Activated T-helper 1 cell treated with anti-CD3 and anti-CD28 coated beads, Interleukin-2, amount 50 U/mL, for 16 hours (primary cell): ENCODE measurements at places on chromosomes 4 and X.

DNA sequence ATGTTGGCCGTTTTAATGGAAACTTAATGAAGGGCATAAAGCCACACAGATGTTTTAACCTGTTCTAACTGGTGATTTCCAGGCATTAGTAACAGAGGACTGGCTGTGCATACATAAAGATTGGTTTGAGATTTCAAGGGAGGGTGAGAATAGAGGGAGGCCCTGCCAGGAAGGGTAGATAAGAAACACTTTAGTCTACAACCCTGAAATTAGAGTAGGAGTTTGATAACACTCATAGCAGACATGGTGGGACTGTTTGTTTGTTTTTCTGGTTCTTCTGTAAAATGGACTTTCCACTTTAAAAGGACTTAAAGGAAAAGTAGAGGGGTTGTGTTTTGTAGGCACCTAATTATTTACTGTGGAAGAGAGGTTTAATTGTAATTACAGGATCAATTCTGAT is 16.2 kb downstream of the SLC4A4 start:
- no peak for DNase-seq

- no peak for DNase-seq
Observed at GRCh38 chr4:79181190-79181589, 144.7 kb downstream of the NAA11 start.

DNA sequence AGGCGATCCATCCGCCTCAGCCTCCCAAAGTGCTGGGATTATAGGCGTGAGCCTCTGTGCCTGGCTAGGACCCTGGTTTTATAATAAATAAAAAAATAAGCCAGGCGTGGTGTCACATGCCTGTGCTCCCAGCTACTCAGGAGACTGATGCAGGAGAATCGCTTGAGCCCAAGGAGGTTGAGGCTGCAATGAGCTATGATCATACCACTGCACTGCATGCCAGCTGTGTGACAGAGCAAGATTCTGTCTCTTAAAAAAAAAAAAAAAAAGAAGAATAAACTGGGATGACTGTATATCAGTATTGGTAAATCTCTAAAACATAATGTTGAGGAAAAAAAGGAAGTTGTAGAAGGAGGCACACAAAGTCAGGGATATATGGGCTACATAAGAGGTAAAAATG is 45.7 kb upstream of the SLC34A2 start:
- no peak for DNase-seq

- DNase-seq, result no peak
Observed at GRCh38 chrX:40863671-40864070, 128.3 kb upstream of the MED14 start.

DNA sequence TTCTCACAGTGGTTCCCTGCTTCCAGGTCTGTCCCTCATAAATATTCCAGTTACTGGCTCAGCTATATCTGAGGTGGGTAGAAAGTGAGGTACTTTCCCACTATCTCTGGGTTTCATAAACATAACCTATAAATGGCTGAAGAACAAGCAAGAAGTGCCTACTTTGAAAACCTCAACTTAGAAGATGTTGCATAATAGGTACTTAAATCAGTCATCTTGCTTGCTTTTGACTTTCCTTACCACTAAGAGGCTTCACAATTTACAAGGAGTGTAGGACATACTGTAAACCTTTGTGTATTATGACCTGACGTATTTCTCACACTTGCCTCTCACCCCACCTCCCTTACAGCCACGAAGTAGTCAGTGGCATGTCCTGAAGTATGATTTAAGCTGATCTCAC is 145.9 kb downstream of the PCDH19 start:
- no peak for DNase-seq

DNA sequence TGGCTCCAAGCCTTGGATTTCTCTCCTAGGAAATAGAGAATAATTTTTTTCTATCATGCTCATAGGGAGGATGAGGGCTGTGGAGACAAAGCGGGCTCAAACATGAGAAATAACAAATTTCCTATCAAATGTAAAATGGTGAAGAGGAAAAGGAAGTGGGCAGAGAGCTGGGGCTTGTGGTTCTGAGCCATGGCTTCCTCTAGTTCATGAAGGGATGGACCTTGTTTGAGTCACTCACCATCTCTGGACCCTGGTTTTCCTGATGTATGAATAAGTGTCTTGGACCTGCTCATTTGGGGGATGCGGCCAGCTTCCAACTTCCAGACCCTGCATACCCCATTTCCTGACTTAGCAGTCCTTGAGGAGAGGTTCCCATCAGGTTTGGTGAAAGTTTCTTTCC is 63.0 kb downstream of the MSX1 start:
- no peak for DNase-seq

DNA sequence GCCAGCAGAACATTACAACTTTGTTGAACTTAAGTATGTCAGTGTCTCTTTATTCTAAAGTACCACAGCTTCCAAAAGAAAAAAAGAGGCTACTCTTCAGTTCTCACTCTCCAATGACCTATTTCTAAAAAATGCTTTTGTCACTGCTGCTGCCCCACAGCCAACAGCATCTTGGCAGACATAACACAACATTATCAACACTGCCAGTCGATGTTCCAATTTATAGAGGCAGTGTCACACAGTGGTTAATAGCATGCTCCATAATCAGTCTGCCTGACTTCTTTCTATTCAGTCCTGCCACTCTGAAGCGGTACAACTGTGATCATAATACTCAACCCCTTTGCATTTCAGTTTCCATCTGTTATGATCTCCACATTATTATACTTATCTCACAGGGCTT is 69.2 kb downstream of the PLS3 start:
- DNase-seq, result no peak

GRCh38 chr4:22881411-22881810 is 188.7 kb downstream of the GBA3 start:
- no peak for DNase-seq

DNA sequence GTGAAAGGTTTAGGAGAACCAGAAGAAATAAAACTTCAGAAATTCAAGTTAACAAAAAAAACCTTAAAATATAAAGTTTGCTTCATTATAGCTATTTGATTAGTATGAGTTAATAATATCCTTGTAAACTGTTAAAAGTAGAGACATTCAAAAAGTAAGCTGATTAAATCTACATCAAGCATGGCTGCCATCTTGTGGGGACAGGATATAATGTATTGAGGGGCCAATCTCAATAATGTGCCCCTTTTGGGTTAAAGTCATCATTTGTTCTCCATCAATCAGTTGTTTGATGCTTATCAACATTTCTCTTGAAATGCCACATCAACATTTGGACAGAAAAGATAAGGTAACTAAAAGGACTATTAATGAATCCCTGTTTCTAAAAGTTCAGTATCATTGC is 4.6 kb upstream of the GRID2 start:
- DNase-seq, result no peak

- DNase-seq, result no peak
Observed at GRCh38 chrX:69320116-69320515, 154.9 kb upstream of the PJA1 start.

DNA sequence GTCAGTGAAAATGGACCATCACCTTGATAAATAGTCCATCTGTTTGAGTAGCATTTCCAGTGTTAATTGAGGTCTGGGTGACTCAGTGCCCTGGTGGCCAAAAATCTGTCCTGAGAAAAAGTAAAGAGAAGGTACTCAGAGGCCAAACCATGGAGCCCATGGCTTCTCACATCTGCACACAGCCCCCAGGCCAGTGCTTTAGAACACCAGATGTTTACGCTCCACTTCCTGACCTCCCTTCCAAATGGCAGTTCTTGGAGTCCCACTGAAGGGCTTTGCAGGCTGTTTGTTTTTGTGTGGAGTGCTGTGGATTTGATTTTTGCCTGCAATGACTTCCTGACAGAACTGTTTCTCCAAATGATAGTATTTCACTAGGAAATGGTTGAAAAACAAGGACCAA is 60.2 kb upstream of the GPC4 start:
- DNase-seq, result no peak

DNA sequence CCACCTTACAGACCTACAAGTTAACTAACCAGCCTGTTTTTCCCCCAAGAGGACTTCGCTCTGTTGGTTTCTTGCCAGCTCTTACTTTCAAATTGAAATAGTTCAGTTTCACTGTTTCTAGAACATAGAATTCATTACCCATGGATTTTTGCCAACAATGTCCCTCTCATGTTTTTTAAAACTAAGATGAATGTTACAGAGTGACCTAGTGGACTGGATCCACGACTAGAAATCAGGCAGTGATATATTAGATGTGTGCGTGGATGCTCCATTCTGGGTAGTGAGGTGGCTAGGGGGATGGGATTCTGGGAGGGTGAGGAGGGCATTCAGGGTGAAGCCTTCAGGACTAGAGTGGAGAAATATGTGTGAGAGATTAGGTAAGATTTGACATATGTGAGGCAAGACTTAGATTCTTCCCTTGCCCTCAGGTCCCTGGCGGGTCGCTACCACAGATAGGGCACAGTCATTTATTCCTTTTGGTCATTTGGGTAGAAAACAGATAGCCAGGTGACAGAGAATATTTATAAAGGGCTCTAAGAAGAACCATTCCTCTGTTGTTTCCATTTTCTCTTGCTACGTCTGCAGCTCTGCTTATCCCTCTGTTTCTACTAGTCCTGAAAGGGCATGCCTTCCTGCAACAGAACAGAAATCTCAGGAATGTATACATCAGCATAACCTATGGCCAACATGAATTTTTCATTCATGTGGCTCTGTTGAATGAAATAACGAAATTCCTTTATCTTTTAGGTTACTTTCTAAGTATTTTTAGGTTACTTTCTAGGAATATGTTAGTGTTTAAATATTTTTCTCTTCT is 15.4 kb upstream of the JADE1 start:
- DNase-seq, result no peak

DNA sequence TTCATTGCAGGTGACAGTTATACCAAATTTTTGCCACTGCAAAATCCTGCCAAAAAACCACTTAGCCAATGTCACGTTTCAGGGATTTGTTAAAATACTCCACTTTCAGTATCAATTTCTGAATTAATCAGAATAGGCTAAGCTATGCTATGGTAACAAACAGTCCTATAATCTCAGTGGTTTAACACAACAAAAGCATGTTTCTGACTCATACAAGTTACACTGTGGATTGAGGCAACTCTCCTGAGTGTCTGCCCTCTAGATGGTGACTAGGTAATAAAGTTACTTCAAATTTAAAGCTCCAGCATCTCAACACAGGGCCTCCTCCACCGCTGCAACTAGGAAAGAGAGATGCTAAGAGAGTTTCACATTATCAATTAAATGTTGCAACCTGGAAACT is 23.0 kb upstream of the RADX start:
- DNase-seq, result no peak

- no peak for DNase-seq
Observed at GRCh38 chrX:79572566-79572965, 205.4 kb upstream of the ITM2A start.

DNA sequence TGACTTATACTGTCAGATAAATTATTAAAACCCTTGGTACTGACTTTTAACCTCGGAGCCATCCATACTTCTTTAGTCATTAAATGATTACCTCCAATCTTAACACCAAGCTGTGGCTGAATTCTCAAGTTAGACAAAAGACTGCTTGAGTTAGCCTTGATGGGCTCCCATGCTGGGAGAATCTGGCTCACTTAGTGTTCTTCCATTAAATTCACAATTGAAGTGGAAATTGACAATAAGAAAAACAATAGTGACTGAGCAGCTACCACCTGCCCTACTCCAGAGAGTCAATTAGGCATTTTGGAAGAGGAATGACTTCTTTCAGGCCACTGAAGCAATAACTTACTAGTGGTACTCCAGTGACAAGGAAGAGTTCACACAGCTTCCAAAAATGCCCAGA is 503.0 kb upstream of the CPXCR1 start:
- DNase-seq, result no peak

- DNase-seq, result no peak
Observed at GRCh38 chrX:39678914-39679313, 418.8 kb downstream of the BCOR start.

DNA sequence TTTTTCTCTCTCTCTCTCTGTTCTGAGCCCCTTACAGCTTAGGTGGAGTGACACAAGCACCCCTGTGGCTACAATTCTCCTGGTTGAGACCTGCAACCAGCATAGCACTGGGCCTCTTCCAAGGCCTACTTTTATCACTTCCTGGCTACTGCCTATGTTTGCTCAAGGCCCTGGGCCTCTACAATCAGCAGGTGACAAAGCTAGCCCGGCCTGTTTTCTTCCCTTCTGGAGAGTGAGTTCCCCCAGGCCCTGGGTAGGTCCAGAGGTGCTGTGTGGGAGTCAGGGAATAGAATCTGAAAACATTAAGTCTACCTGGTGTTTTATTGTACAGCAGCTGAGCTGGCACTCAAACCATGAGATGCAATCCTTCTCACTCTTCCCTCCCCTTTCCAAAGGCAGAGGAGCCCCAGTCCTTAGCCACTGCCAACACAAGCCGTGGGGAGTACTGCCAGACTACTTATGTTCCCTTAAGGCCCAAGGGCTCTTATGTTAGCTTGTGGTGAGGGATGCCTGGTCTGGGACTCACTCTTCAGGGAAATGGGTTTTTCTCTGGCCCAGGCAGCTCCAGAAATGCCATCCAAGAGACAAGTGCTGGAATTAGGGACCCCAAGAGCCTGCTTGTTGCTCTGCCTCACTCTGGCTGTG is 23.8 kb upstream of the MAGEC3 start:
- no peak for DNase-seq

- DNase-seq, result no peak
Observed at GRCh38 chr4:4248885-4249203, 821 bp upstream of the TMEM128 start.

GRCh38 chr4:83125738-83126141 is 11.2 kb upstream of the PLAC8 start:
- DNase-seq, result peak; percentile 22

DNA sequence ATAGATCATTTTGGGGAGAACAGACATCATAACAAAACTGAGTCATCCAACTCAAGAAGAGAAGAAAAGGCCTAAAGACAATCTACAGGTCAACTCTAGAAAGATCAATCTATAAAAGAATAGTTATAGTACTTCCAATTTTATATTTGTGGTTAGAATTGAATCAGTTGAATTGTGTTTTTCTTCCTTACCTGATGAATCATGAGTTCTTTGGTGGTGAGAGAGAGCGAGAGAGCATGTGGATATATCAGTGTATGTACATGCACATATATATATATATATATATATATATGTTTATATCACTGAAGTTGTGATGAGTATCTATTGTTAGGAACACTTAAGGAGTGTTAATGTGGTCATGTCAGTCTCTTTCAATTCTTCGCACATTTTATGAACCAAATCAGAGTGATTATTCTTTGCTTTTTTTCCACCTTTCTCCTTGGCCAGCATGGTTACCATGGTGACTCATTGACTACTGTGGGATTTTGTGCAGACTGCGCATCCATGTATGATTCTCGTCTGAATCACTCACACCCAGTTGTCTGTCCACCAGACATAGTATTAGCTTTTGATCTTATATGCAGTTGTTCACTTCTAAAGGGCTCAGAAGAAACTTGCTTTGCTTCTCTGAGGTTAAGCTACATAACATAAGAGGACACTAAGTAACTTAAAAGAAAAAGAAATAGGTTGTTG is 90.4 kb upstream of the RAB40AL start:
- no peak for DNase-seq

DNA sequence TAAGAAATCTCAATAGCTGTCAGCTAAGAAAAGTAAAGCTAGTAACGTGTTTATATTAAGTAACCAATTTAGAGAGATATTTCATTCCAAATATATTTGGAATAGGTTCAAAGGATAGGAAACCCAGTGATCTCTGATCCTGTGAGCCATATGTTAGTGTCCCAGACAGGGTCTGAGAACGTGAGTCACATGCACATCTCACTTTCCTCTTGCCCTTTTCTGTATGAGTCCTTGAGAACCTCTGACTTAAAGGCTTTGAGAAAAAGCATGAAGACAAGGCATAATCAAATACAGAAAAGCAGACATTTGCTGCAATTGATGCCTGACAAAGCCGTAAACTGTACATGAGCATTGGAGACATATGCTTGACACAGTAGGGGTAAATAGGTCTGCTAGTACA is 655.1 kb upstream of the ADGRL3 start:
- DNase-seq, result no peak

GRCh38 chr4:123767806-123768205 is 371.2 kb downstream of the SPRY1 start:
- no peak for DNase-seq
